Stomach (tissue), 19 donors: ENCODE measurements at places on chromosomes 7 and 10. TPM values are rescaled to one million over a fixed set of nuclear protein-coding genes. Genes with fewer than 3 reads are reported as not detected.

- no peak for DNase-seq
These were observed 102.5 kb downstream of the TRIL start for GRCh38 chr7:28855538-28856217.

- peak; percentile 89 for DNase-seq
These were observed 588 bp upstream of the PAOX start for GRCh38 chr10:133378251-133379096.

DNA sequence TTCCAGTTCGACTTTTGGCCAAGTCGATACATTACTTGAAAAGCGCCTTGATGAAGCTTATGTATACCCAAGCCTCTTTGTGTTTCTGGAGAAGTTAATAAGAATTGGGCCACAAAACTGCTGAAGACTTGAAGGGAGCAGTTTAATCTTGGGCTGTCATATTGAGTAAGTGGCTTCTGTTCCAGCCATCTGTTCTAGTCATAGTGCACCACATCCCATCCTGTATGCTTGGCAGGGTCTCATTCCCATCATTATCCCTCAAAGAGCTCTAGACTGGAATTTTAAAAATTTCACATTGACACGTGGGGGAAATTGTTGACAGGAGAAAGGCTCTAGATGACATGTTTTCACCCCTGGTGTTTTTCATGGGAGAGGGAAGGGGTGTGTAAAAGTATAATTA is 196.6 kb upstream of the PLPP4 start:
- no peak for DNase-seq

- no peak for DNase-seq
These were observed 374.8 kb upstream of the AKR1E2 start for GRCh38 chr10:4450981-4451908.

GRCh38 chr7:6117533-6117932 is 86.4 kb downstream of the ANKRD61 start:
- no peak for DNase-seq

Gene CYP3A4
- total RNA-seq: not detected

DNA sequence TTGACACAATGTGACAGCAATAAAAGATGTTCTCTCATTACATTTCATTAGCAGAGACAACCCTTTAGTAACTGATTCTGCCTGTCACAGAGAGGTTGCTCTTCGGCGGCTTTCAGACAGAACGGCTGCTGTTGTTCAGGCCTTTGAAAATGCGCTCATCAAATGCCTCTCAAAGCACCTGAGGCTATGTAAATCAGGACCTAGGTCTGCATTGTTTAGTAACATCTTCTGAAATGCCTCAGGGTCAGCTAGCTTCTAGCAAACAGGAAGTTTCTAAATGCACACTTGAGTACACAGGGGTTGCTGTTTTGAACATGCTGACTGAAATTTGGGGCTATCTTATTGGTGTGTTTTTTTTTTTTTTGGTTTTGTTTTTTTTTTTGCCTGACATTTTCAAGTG is 143.3 kb upstream of the DKK1 start:
- no peak for DNase-seq

- DNase-seq: no peak
These were observed 276.9 kb upstream of the IGFBP3 start for GRCh38 chr7:46197785-46198540.

DNA sequence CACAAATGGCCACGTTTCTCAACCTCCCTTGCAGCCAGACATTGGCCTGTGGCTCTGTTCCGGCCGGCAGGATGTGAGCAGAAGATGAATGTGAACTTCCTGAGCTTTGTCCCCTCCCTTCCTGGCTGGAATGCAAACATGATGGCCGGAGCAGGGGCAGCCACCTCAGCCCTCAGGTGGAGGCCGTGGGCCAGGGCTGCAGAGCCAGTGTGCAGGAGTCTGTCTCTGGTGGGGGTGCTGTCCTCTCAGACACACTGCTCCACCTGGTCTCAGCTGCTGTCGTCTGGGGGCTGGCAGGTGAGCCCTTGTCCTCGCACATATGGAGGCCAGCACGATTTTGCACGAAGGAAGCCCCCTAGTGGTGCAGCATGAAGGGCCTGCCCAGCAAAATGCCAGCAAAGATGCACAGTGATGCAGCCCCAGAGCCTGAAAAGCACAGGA is 25.3 kb upstream of the PWWP2B start:
- no peak for DNase-seq

DNA sequence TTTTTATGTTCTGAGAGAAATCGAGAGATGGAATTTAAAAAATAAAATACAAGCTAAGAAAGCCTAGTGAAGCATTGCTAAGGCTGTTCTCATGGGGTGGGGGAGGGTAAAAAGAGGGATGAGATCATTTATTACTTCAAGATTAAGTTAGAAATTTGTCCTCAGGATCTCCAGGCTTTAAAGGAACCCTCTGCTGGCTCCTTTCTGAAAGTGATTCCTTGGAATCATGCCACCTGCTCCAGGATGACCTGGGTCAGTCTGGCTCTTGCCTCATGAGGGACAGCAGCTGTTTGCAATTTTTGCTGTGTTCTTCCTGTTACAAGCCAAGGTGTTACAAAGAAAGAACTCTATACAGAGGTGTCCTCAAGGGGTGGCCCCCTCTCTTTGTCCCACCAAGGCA is 69.8 kb downstream of the CDK1 start:
- DNase-seq: no peak

Gene MRLN
- not detected for total RNA-seq

DNA sequence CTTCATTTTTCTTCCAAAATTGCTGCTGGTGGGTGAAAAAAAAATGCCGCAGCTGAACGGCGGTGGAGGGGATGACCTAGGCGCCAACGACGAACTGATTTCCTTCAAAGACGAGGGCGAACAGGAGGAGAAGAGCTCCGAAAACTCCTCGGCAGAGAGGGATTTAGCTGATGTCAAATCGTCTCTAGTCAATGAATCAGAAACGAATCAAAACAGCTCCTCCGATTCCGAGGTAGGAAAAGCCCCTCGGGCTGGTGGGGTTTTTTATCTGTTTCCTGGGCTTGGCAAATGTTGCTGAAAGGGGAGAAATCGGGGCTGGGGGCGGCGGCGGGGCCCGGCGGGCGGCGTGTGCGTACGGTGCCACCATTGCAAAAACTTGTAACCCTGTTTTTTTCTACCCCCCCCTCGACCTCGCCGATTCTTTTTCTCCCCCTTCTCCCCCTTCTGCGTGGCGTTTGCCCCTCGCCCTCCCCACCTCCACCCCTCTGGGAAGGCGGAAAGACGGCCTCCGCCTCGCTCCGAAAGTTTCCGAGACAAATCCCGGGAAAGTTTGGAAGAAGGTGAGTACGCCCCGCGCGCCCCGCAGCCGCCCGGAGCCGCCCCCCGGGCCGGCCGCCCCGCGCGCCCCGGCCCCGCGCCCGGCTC is 789 bp downstream of the TCF7L2 start:
- no peak for DNase-seq

Gene PPP1R17
- not detected for total RNA-seq

- DNase-seq: peak; percentile 67
These were observed 37.3 kb downstream of the ZNF777 start for GRCh38 chr7:149423449-149424110.

- DNase-seq: peak; percentile 22
These were observed 302.8 kb downstream of the PTPRN2 start for GRCh38 chr7:158284617-158285382.

Gene HOXA3
- 8.1 TPM for total RNA-seq

Gene LRRD1
- not detected for total RNA-seq

Gene ZNF316
- 14.0 TPM for total RNA-seq

Gene DUSP5
- 11.6 TPM for total RNA-seq

GRCh38 chr10:7853890-7854289 is 35.6 kb downstream of the TAF3 start:
- DNase-seq: no peak

- no peak for DNase-seq
These were observed 158.5 kb downstream of the TRIL start for GRCh38 chr7:28799619-28800018.

DNA sequence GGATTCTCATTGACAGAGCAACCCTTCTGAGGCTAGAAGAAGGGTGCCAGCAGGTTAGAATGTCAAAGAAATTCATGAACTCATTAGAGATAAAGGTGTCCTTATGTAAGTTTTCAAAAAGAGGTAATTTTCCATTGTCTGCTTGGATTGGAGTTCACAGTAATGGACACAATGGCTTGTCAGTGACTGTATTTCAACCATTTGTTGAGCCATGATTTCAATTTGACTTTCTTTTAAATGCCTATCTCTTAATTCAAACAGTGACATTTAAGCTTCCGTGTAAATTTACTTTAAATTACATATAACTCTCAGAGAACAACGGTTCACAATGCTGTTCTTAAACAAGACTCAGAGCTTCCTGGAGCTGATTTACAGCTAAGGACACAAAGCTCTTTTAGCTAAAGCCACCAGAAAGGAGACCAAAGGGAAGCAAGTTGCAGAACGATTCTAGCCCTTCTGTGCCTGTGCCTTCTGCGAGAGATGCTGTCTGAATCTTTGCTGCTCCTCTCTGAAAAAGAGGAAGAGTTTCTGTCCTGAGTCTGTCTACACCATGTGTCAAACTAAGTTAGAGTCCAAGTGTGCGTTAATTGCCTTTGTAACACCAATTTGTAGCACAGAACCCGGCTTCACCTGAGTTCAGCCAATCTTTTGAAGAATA is 42.2 kb upstream of the PFKP start:
- no peak for DNase-seq

DNA sequence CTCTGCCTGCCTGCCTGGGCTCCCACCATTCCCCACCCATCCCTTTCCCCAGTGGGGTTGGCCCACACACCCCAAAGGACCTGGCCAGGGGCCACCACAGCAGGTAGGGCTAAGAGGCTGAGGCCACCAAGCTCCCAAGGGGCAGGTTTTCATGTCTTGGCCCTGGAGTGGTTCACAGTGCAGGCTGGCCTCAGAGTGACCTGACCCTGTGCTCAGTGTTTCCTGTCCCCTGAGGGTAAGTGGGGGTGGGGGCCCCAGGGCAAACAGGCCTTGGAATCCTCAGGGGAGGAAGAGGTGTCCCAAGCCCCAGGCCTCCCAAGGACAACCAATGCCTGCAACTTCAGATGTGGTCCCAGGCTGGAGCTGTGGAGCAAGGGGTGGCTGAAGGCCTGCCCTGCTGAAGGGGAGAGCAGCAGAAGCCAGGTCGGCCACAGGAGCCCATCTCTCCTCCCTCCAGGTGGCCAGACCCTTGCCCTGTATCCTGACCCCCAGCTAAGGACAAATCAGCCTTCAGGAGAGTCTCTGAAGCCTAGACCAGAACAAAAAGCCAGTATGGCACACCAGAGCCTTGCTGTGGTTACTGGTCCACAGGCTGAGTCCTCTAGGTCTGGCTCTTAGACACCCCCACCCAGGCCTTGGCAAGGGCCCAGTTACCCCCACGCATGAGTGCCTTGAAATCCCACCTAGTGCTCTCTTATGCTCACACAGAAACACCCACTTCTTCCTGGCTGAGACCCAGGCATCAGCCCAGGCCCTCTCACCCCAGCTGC is 27.6 kb downstream of the POLL start:
- DNase-seq: no peak
